Hematopoietic multipotent progenitor cell treated with erythropoietin and hydrocortisone succinate and interleukin-3 and kit ligand, for 8 days (in vitro differentiated cells): ENCODE measurements at places on chromosomes 7 and 10.

- no peak for DNase-seq
Measured at GRCh38 chr10:60234551-60234950, 155.1 kb downstream of the ANK3 start.

DNA sequence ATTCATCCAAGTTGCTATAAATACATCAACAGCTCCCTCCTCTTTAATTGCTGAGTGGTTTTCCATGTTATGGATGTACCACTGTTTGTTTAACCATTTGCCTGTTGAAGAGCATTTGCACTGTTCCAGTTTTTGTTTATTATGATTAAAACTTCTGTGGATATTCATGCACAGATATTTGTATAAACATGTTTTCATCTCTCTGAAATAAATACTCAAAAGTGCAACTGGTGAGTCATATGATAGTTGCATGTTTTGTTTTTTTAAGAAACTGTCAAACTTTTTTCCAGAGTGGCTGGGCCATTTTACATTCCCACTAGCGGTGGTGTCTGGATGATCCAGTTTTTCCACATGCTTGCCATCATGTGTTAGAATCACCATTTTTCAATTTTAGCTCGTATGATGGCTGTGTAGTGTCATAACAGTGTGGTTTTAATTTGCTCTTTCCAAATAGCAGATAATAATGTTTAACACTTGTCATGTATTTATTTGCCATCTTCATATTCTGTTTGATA, 33.6 kb downstream of the MEOX2 start:
- no peak for DNase-seq

- no peak for DNase-seq
Measured at GRCh38 chr10:7533657-7534479, 123.0 kb upstream of the SFMBT2 start.

DNA sequence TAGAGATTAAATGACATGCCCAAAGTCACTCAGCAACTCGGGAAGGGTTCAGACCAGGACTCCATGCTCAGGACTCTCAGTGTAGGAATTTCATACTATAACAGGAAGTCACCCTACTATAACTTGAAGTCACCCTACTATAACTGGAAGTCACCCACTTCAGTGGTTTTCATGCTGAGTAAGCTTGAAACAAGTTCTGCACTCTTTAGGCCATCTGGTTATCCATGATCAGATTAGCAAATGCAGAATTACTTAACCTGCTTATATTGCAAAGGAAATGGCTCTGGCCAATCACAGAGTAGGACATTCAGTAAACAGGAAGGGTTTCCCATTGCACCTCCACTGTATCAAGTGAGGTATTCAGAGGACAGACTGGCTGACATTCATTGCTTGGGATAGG, 1240.4 kb downstream of the GATA3 start:
- no peak for DNase-seq

- DNase-seq, result no peak
Measured at GRCh38 chr7:32762925-32763293, 128.7 kb downstream of the KBTBD2 start.

DNA sequence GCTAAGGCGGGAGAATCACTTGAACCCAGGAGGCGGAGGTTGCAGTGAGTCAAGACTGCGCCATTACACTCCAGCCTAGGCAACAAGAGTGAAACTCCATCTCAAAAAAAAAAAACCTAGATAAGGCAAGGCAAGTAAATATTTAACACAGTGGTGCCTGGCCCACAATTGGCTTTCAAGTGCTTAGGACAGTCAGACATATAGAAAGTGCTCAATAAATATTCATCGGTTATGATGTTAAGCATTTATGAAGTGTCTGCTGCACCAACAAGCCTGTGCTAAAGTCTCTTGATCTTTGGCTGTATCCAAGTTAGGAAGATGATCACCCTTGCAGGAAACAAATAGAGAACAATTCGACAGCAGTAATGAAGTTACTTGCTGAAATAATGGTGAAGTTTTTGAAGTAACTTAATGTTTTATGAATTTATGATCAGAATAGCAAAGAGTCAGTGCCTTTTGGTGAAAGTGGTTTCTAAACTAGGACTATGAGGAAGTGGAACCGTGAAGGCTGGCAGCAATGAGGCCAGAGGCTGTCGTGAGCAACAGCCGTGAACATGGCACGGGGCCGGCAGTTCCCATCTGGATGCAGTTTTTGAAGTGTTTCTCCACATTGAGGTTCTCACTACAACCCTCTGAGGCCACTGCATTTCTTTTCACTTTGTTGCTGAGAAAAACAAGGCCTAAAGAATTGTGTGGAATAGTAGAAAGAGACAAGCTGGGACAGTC, 48.1 kb upstream of the GATA3 start:
- DNase-seq, result no peak

DNA sequence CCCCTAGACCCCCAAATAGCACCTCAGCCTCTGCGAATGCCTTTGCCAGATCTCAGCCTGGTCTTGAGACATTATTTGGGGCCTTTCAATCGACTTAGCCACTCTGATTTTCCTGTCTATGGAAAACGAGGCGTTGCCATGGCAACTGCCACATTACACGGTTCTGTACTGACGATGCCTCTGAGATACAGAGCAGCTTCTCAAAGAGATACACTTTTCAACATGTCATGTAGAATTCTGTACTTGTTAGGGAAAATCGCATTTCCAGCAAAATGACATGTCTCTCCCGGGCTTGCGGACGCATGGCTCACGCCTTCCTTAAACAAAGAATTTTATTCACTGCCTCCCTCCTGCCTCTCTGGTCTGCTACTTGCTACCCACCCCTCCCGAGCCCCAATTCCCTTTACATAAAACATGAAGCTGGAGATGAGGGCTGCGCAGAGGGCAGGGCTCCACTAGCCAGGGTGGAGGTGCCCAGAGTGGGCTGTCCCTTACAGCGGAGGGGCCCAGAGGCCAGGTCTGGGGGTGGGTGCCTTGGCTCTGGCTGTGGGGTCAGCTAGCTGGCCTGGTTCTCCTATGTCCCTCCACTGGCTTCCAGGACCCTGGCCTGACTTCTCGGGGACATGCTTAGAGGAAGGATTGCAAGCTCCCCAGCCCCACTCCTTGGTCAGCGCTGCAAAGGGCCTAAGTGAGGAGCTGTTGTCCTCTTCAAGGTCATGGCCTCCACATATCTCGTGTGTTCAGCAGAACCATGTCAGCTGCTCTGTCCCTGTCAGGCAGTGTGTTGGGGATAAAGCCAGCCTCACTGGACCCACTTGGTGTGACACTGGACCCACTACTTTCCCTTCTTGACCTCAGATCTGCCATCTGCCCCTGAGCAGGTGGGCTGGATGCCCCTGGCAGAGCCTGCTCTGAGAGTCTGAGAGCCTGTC, 342.5 kb downstream of the RPS24 start:
- DNase-seq, result no peak
